ENCODE measurements at places on chromosomes 1 and 21. TPM values are rescaled to one million over a fixed set of nuclear protein-coding genes. Genes with fewer than 3 reads are reported as not detected.

DNA sequence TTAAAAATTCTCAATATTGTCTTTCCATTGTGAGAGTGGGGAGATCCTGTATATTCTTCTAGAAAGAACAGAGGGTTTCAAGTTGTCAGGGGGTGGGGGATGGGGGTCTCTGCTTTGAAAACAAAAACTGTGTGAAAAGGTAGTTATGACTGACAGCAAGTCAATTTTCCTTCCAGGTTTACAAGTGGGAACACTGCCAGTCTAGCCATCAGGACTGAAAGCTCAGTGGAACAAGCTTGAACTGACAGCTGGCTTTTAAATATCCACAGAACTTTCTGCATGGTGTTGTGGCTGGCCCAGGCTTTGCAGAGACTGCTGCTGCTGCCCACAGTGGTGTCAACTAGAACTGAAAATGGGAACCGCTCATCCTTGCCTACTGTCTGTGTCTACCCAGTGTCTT is 162.6 kb downstream of the TNR start:
- no peak for DNase-seq
- no peak overlapping the region for H3K27ac ChIP-seq
- H3K4me3 ChIP-seq, result no peak overlapping the region
- no peaks in the 10 kb centered on the region for H3K4me1 ChIP-seq

Gene NPPB
- total RNA-seq, result not detected

DNA sequence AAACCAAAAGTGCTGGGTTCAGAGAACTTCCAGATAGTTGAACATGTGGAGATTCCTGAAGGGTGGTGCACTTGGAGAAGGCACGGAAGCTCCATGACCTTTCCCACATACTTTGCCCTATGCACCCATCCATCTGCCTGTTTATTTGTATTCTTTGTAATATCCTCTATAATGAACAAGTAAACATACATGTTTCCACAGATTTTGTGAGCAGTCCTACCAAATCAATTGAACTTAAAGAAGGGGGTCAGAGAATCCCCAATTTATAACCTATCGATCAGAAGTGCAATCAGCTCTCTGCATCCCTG is 121.4 kb downstream of the ADSS2 start:
- H3K4me1 ChIP-seq, result peaks cover 12% of the 10 kb centered on the region
- no peak overlapping the region for H3K27ac ChIP-seq
- H3K27me3 ChIP-seq, result peaks cover 27% of the 10 kb centered on the region
- H3K36me3 ChIP-seq, result peaks cover 7% of the 10 kb centered on the region
- no peak overlapping the region for H3K4me3 ChIP-seq

- H3K36me3 ChIP-seq, result no peaks in the 10 kb centered on the region
- H3K4me1 ChIP-seq, result peaks cover 9% of the 10 kb centered on the region
- no peaks in the 10 kb centered on the region for H3K27me3 ChIP-seq
- DNase-seq, result no peak
- H3K27ac ChIP-seq, result no peak overlapping the region
These were observed 141.9 kb upstream of the UBE2U start for GRCh38 chr1:64061430-64062104.

GRCh38 chr21:23743821-23744220 is 1863.5 kb downstream of the MRPL39 start:
- no peaks in the 10 kb centered on the region for H3K36me3 ChIP-seq
- H3K27ac ChIP-seq, result no peak overlapping the region
- H3K27me3 ChIP-seq, result no peaks in the 10 kb centered on the region
- no peak for DNase-seq

Gene GJA8
- not detected for total RNA-seq

- H3K36me3 ChIP-seq, result peaks cover 8% of the 10 kb centered on the region
- H3K27ac ChIP-seq, result peak overlapping the region; percentile 55
- peaks cover 27% of the 10 kb centered on the region for H3K27me3 ChIP-seq
- peaks cover 42% of the 10 kb centered on the region for H3K4me1 ChIP-seq
These were observed 1.5 kb downstream of the PHGDH start for GRCh38 chr1:119713039-119713748.

GRCh38 chr1:44619261-44619900 is 54.9 kb downstream of the TMEM53 start:
- peaks cover 7% of the 10 kb centered on the region for H3K27me3 ChIP-seq
- H3K4me1 ChIP-seq, result peaks cover 2% of the 10 kb centered on the region
- no peak for DNase-seq
- H3K27ac ChIP-seq, result no peak overlapping the region
